ENCODE measurements at places on chromosomes 16 and 17.

DNA sequence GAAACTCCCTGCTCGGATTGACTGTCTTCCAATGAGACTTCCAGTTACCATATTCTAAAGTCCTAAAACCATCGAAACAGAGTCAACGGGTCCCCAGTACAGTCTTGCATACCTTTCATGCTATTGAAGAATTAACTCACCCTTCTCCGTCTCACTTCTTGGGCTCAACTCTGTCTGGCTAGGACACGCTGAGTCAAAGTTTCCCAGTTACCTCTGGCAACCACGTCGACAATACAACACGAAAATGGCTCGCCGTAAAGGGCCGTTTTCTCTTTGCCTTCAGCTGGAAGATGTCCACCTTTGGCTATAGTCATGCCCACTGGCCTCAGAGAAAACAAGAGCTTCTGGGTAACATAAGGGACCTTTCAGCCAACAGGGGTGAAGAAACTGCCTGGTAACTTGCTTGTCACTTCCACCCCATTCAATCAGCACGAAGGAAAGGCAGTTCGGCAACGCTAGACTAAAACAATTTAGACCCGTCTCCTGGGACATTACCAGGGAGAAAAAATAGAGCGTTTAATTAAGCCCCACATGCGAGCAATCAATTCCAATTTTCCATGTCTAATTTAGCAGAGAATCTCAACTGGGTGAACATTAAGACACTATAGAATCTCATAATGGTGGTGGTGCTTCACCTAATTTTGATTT is 21.5 kb downstream of the KCNG4 start:
- no peak for DNase-seq

- DNase-seq = no peak
Measured at GRCh38 chr17:59074494-59074893, 32.2 kb downstream of the TRIM37 start.

DNA sequence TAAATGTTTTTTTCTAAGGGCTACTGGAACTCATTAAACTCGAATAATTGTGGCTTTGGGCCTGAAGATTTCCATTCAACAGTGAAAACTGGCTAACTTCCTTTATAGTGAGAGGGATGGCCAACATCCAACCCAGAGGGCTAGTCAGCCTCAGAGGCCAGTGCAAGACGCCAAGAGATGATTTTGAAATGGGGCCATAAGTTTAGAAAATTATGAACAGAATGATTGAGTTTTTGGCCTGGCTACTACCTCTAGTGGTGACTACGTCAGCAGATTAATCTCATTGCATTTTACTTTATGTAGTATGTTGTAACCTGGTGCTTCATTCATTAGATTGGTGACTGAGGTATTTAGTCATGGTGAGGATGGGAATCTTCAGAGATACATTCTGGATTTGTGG is 28.4 kb downstream of the HAPSTR1 start:
- DNase-seq = no peak

- no peak for DNase-seq
Measured at GRCh38 chr17:31444026-31444425, 52.6 kb downstream of the RAB11FIP4 start.

- DNase-seq = no peak
Measured at GRCh38 chr16:84110527-84110926, 6.2 kb downstream of the MBTPS1 start.

DNA sequence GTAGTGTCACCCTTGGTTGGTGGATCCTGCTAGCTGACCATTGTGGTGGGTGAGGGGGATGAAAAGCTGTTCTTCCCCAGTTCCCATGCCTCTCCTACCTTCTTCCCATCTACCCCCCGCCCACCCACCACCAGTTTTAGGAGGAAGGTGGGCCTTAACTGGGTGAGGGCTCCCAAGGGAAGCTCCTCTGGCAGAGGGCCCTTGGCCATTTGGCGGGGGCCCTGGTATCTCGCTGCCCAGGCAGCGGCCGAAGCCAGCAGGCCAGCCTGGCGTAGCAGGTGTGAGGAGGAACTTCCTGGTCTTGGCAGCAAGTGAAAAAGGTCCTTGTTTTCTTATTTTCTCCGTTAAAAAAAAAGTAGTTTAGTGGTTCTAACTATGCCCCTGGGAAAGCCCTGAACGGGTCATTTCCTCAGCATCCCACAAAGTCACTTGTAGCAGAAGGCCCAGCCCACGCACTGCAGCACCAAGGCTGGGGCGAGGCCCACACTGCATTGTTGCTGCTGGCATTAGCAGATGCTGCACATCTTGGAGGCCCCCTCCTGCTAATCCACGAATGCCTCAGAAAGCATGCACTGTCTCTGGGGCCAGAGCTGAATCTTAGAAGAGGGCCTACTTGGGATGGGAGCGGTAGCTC is 72.5 kb downstream of the MPRIP start:
- no peak for DNase-seq

GRCh38 chr17:74959826-74960515 is 12.6 kb downstream of the HID1 start:
- DNase-seq = no peak

- DNase-seq = no peak
Measured at GRCh38 chr16:71242036-71242435, 11.5 kb upstream of the HYDIN start.

- no peak for DNase-seq
Measured at GRCh38 chr16:30946671-30947540, 2.0 kb upstream of the ORAI3 start.

GRCh38 chr16:67865318-67865717 is 7.5 kb upstream of the EDC4 start:
- no peak for DNase-seq

DNA sequence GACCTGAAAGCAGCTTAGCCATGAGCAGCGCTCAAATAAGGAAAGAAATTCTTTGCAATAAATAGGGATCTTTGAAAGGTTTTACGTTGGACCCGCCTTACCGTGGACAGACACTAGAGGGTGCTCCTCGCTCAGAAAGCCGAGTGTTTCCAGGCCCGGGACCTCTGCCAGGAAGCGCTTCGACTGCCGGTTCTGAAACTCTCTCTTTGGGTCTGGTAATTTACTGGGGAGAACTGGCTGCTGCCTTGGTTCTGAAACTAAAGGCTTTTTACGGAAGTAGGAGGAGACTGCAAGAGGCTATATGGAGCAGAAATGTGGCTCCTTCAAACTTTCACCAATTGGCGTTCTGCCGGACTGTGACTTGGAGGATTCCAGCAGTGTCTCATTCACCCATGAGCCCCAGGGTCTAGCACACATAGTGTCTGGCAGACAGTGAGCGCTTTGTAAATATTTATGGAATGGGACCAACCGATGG is 45.6 kb upstream of the HOXB9 start:
- DNase-seq = peak; percentile 67

All from activated T-cell treated with anti-CD3 and anti-CD28 coated beads for 4 hours (primary cell).